ENCODE measurements at places on chromosomes 5 and 9.

- no peak for DNase-seq
Measured at GRCh38 chr5:133497608-133498348, 114.6 kb downstream of the FSTL4 start.

GRCh38 chr5:39164016-39164415 lies 55.3 kb downstream of the FYB1 start:
- no peak for DNase-seq

DNA sequence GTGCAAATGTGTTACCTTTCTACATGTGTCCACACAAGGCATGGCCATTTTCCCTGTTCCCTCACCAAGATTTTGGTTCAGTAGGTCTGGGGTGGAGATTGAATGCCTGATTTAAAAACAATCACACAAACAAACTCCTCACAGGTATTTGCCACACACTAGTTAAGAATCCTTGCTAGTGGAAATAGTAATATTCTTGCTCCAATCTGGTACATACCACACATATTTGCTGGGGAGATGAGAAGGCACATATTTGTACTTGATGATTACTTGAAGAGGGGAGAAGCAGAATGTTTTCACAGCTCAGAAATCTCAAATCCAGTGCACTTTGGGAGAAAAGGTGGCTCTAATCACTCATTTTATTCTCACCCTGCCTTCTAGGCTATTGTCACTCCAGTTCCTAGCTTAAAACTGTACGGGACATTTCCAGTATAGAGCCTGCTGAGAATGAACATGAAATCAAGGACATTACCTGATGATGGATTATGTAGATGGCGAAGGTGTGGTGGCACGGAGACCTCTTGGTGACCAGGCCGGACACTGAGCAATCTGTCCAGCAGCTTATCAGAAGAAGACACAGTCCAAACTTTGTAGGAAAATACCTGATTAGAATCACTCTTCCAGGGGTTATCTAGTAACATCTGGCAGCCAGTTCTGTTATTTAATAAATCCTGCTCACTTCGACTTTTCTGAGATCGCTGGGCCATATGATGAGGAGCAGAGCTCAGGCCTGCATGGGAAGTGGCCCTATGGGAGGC lies 116.1 kb upstream of the IL6ST start:
- peak; percentile 69 for DNase-seq

- no peak for DNase-seq
Measured at GRCh38 chr5:75756211-75756610, 39.0 kb upstream of the POC5 start.

DNA sequence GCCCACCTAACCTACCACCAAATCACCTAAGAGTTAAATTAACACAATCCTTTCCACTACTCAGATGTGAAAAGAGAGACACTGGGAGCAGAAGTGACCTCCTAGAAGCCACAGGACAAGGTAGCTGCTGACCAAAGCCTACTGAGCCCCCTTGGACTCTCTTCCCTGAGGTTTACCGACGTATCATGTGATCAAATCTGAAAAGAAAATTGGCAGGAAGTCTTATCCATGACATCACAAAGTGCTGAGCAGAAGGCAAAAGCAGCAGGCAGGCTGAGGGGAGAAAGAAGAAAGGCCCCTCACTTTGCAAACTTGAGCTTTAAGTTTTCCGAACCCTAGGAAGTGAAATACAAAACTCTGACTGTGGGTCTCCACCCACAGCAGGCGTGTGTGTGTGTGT lies 11.1 kb downstream of the PRELID2 start:
- peak; percentile 20 for DNase-seq

GRCh38 chr9:129437626-129438323 lies 183.1 kb downstream of the C9orf50 start:
- DNase-seq, result no peak

DNA sequence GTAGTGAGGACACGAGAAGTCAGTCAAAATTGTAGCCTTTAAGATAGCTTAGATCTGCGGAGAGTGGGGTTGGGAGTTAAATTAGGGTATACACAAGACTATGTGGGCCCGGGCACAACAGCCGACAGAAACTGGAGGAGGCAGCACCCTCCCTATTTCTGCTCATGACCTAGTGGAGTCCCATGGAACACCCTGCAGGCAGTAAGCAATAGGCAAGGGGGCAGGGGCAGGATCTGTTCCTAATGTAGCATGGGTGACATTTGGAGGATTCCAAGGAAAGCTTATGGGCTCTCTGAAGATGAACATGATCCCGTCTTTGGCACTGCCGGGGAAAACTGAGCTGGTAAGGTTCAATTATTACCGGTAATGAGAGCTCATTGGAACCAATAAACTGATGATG lies 67.0 kb downstream of the FEM1C start:
- DNase-seq, result no peak

GRCh38 chr5:43773478-43773844 lies 170.5 kb downstream of the NNT start:
- DNase-seq, result peak; percentile 64

DNA sequence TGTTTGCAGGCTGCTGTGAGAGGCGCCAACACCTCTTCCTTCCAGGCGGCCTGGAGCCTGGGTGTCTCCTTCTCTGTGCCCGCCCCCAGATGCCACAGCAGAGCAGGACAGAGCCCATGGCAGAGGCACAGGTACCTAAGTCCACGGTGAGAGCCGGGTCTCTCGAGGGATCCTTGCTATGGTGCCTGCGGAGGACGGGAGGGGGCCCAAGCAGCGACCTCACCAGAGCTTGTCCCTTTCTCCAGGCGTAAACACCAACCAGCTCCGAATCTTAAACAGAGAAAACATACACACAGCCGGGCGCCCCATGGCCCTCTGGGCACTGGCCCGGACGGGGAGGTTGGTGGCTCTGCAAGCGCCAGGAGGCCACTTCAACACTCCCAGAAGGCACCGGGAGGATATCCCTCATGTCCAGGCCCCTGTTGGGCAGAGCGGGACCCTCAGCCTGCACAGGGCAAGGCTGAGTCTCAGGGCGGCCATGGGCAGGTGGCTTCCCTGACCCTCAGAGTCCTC lies 11.8 kb downstream of the CCDC187 start:
- no peak for DNase-seq
